ENCODE measurements at places on chromosomes 2 and 18.

DNA sequence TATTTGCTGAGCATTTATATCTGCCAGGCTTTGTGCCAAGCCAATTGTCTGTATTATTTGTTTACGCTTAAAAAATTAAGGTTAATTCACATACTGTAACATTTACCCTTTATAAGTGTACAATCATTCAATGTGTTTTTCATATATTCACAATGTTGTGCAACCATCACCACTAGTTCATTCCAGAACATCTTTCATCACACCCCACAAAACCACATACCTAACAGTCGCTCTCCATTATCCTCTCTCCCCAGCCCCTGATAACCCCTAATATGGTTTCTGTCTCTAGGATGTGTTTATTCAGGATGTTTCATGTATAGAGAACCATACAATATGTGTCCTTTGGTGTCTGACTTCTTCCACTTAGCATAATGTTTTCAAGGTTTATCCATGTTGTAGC is 234.1 kb downstream of the INSIG2 start:
- DNase-seq, result no peak

DNA sequence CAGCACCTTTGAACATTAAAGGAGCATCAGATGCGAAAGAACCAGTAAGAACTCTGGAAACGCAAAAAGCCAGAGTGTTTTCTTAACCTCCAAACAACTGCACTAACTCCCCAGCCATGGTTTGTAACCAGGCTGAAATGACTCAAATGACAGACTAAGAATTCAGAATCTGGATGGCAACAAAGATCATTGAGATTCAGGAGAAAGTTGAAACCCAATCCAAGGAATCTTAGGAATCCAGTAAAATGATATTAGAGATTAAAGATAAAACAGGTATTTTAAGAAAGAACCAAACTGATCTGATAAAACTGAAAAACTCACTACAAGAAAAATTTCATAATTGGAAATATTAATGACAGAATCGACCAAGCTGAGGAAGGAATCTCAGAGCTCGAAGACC is 116.7 kb downstream of the PTRHD1 start:
- no peak for DNase-seq

DNA sequence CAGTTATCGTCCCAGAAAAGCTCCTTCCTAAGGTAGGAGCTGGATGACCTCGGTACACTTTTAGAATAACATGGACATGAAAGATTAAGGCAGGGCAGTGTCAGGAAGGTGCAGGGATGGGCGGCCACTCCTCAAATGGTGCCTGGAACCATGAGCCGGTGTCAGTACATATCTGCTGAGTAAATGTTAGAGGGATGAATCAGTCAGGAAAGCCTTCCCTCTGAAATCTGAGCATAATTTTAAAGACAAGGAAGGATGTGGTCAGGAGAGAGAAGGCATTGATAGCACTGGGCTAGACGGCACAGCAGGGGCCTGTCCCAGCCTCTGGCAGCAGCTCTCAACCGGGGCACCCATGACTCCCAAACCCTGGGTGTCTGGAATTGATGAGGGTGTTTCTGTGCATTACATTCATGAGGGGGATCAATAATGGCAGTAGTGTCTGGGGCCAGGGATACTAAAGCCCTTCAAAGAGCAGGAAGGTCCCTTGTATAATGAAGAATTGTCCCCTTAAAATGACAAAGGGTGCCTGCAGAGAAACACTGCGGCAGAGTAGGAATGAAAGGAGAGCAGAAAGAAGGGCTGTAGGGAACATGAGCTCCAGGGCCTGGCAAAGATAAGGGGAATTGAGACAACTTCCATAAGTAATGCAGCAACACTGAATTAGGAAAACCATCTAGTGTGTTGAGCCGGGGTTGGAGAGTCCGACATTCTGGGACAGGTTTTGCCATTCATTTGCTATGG is 162.3 kb upstream of the REV1 start:
- DNase-seq, result no peak

- DNase-seq, result no peak
These were observed 92.7 kb upstream of the WDSUB1 start for GRCh38 chr2:159379181-159379580.

DNA sequence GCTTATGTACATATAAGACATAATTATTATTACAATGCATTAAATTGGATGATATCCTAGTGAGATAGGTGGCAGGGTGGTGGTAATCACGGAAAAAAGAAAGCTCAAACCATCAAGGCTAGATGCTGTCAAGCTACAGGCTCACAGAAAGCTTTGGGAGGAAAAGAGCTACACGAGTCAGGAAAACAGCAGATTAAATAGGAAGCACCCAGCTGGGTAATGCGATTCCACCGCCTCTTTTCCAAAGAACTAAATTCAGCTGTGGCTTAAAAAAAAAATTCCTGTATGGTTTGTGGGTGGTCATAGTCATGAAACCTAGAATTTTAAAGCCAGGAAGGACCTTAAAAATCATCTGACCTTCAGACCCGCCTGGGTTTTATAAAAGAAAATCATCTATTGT is 23.7 kb upstream of the PTPN4 start:
- DNase-seq, result no peak

- no peak for DNase-seq
These were observed 35.7 kb downstream of the ODC1 start for GRCh38 chr2:10412380-10412779.

DNA sequence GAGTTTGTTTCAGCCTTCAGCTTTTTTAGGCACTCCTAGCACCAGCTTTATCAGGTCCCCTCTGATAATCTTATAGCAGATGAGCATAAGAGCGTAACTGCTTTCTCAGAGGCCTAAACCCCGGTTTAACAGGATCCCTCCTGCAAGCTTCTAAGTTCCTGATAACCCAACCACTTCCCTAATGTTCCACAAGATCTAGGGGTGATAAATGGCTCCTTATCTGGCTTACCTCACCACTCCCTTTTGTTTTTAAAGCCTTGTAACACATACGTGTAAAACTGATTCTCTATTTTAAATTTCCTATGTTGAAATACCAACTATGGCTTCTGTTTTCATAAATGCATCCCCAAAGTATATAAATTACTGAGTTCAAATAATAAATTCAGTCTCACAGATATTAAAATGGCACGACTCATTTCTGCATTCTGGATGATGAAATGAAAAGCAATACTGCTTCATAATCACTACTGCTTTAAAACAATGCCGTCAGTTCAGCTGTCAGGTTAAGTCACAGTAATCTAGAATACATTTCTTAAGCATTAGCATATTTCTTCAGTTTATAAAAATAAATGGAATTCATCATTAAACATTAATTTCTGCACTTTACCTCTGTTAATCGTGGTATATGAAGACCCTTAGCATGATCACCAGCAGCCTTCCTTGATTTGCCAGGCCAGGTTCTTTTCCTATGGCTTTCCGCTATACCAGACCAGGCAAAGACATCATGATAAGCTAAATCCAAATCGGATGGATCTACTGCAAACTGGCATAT is 126.3 kb downstream of the C2orf74 start:
- DNase-seq, result no peak

DNA sequence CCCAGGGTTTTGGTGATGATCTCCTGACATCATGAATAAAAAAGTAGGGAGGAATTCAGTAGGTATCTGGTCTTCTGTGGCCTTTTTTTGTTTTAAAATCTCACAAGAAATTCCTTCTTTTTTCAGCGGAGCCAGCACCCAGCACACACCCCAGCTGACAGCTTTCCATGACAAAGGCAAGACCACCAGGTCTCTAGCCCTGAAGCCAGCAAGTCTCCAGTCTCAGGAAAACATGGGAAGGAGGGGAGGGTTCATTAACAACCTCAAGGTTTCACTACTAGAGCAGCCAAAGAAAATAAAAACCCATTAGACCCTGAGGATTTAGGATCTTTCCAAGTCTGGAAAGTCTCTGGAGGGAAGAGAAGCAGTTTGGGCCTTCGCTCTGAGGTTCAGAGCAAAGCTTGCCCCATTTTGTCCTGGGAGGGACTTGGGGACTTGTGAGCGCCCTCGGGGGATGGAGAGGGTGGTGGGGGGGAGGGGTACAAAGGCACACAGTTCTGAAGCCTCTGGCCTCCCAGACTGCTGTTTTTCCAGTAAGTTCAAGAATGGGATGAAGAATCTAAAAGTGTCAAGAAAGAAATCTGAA is 9.0 kb downstream of the FOXI3 start:
- no peak for DNase-seq

GRCh38 chr2:6071519-6071918 is 379.3 kb downstream of the SOX11 start:
- no peak for DNase-seq

- DNase-seq, result peak; percentile 13
These were observed 1541.9 kb upstream of the PIK3C3 start for GRCh38 chr18:40413160-40413559.

DNA sequence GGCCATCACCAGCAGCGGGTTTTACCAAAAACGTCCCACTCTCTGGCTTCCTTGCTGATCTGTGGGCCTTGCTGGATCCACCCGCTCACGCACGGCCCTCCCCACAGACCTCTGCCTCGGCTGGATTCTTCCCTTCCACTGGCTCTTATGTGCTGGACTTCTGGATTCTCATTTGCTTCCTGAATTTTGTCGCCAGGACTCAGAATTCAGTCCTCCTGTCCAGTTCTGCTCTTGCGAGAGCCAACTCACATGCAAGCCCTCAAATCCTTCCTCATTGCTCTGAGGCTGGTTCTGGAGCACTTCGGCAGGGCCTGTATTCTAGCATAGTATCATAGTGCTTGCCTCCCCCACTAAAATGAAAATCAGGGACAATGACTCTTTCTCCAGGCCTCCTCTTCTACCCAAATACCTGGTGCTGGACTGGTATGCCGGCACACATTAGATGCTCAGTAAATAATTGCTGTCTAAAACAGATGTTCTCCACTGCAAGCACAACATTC is 115.5 kb downstream of the ATL2 start:
- no peak for DNase-seq

- DNase-seq, result no peak
These were observed 163.2 kb upstream of the MYCN start for GRCh38 chr2:15776992-15777702.

DNA sequence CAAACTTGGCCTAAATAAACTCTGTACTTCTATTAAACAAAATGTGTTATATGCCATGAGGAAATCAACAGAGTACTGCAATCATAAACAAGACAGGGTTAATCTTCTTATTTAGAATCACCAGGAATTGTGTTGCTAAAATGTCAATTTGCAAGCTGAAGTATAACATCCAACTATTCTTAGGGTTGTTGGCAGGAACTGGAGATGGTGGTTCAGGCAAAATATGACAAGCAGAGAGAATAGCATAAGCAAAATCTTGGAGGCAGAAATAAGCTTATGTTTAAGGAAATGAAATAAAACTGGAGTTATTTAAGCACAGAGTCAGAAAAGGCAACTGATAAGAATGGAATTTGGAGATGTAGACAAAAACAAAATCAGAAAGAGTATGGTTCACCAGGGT is 463.8 kb upstream of the SLC8A1 start:
- no peak for DNase-seq

DNA sequence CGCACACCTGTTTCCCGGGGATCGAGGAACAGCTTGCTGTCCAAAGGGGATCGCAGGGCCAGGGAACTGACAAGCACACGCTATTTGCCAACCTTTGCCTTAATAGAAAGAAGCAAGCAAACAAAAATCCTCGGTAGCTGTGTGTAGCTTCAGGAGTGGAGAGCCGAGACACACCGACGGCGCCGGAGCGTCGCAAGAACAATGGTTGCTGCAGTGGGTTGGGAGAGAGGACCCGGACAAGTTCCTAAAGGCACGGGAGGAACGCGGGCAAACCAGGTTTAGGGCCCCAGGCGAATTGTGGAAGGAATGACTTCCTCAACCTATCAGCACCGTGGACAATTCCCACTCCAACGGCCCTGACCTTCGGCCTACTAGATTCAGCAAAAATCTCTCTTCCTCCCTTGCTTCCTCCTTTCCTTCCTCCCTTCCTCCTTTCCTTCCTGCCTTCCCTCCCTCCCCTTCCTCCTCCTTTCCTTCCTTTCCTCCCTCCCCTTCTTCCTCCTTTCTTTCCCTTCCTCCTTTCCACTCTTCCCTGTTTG is 4.9 kb upstream of the NEUROD1 start:
- no peak for DNase-seq

- DNase-seq, result no peak
These were observed 53.2 kb downstream of the ITGA6 start for GRCh38 chr2:172480301-172481218.

DNA sequence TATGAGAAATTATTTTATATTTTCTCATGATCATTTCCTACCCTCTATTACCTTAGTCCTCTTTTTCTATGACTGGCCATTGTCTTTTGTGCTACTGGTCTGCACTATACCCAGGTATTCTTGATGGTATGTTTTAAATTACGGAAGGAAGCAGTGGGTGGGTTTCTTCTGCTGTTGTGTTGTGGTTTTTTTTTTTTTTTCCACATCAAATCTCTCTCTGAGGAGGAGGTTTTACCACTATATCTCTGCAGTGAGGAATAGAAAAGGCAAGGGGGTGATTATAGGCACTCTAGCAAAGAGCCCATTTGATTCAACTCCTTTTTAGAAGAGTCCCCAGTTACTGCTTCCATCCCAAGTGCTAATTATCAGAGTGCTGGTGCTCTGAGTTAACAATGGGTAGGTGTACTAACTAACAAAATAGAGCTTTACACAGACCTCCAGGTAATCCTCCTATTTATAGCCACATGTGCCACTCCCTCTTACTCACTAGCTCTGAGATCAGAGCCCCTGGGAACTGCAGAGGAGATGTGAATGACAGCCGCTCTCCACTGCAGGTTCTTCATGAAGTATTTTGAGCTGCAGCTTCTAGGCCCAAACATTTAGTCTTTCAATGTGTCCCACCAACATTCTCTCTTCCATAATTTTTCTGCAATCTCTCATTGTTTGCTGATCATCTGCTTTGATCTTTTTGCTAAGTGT is 301.6 kb upstream of the GULP1 start:
- DNase-seq, result no peak

DNA sequence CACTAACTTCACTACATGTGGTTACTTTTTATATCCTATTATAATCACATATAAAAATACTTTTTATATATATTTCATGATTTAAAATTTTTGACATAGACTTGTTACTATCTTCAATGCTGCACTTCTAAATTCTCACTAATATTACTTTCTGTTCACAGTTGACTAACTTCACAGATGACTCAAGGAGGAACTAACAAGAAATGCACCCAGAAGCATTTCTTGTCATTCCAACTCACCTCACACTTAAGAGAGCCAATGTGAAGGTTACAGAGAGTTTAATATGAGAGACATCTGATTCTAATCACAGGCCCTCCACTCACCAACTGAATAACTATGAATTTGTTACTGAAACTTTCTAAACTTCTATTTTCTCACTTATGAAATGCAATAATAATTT is 399.8 kb upstream of the SLC8A1 start:
- no peak for DNase-seq

GRCh38 chr18:12703664-12704063 is 822 bp downstream of the PSMG2 start:
- DNase-seq, result no peak

GRCh38 chr2:159211447-159212396 is 74.8 kb downstream of the WDSUB1 start:
- DNase-seq, result no peak

GRCh38 chr2:74079522-74080341 is 68.0 kb downstream of the BOLA3 start:
- DNase-seq, result no peak

- DNase-seq, result no peak
These were observed 152.5 kb upstream of the POU3F3 start for GRCh38 chr2:104701411-104701911.

Data from LNCaP clone FGC (cell line).